Right lobe of liver (tissue), 6 donors: ENCODE measurements at places on chromosomes 2 and 18.

DNA sequence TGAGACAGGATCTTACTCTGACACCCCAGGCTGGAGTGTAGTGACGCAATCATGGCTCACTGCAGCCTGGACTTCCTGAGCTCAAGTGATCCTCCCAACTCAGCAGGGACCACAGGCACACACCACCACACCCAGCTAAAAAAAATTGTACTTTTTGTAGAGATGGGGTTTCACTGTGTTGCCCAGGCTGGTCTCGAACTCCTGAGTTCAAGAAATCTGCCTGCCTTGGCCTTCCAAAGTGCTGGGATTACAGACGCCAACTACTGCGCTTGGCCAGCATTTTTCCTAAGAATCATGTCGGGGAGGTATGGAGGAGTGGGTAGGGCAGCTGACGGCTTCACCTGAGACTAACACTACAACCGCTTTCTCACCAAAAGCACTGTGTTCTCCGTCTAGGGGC, 50.4 kb downstream of the CYP26B1 start:
- H3K27me3 ChIP-seq: no peaks in the 10 kb centered on the region
- DNase-seq: no peak
- H3K4me1 ChIP-seq: no peaks in the 10 kb centered on the region
- no peaks in the 10 kb centered on the region for H3K36me3 ChIP-seq

DNA sequence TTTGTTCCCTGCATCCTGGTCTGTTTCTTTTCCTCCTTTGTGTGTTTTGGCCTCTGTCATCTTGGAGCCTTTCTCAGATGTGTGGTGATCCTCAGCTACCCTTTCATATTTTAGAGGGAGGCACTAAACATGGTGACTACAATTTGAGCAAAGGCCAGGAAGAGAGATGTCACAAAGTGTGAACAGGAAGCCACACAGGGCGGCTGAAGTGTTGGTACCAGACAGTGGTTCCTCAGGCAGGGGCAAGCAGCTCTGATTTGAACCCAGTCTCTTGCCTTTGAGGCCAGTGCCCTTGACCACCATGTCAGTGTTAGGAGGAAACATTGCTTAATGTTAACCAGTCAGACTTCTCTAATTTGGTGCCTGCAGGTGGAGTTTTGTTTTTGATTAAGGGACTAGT, 9.2 kb downstream of the LRRFIP1 start:
- DNase-seq: no peak
- no peak overlapping the region for H3K27ac ChIP-seq

DNA sequence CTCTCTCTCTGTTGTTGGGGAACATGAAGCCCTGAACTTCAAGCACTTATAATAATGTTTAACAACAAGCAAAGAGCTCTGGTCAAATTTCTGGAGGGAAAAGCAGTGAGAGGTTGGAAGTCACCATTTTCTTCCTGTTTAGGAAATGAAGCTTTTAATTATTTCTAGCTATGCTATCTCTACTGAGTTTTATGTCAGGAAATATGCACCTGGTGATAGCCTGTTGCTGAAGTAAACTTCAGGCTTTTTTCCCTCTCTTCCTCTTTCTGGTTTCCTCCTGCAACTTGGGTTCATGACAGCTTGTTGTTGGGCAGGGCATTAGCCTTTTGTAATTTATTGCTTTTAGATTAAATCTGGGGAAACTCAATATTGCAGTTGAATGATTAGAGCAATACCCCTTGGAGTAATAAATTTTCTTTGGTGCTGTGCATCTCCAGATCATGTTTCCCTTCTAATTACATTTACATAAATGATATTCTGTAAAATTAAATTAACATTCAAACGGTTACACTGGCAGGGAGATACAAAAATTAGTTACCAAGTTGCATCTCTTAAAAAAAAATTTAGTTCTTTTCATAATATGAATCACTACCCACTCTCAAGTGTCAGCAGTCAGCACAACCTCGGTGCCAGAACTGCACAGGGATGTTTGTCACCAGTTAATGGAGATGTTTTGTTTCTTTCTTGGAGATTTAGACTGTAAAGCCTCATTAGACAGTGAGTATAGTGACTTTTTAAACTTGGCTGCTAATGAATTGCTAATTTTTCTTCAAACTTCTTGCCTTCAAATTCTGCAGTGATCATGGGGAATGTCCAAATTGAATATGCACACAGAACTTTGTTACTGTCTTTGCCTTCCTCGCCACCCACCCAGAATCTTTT, 466.6 kb upstream of the ETAA1 start:
- DNase-seq: no peak
- no peaks in the 10 kb centered on the region for H3K27me3 ChIP-seq
- no peak overlapping the region for H3K27ac ChIP-seq
- no peak overlapping the region for H3K4me3 ChIP-seq

GRCh38 chr2:2681085-2681484, 350.0 kb upstream of the MYT1L start:
- no peaks in the 10 kb centered on the region for H3K4me1 ChIP-seq
- no peak for DNase-seq
- no peaks in the 10 kb centered on the region for H3K36me3 ChIP-seq
- H3K27me3 ChIP-seq: no peaks in the 10 kb centered on the region
- no peak overlapping the region for H3K27ac ChIP-seq

DNA sequence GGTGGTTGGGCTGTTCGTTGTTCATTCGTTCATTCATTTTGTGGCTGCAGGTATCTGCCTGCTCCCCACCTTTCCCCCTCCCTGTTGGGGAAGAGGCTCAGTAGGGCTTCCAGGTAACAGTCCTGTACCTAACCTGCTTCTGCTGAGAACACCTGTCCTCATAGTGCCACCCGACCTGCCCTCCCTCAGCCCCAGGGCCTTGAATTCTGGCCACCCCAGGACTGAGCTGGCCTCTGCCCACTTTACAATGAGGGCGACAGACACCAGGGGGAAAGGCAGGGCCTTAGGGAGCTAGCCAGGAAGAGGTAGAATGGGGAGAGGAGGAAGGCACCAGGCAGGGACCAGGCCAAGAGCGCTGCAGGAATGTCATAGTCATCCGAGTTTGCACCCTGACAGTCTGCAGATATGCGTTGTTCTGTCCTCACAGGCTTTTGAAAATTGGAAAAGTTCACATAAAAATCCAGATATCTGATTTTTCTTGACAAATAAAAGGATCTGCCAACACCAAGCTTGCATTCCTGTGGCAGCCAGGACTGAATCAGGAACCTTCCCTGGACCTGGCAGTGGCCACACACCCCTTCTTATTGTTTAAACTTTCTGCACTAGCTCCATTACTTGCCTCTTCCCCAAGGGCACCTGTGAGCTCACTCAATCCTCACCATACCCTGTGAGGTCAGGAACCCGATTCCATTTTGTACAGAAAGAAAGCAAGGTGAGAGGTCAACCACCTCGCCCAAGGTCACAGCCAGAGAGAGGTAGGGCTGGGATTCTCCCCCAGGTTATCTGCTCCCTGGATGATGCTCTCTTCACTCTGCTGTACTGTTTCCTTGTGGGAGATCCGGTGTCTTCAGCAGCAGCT, 35.3 kb upstream of the MRPL33 start:
- H3K27ac ChIP-seq: peak overlapping the region; percentile 88
- DNase-seq: no peak
- H3K36me3 ChIP-seq: no peaks in the 10 kb centered on the region
- H3K27me3 ChIP-seq: no peaks in the 10 kb centered on the region
- H3K4me1 ChIP-seq: peaks cover 41% of the 10 kb centered on the region

DNA sequence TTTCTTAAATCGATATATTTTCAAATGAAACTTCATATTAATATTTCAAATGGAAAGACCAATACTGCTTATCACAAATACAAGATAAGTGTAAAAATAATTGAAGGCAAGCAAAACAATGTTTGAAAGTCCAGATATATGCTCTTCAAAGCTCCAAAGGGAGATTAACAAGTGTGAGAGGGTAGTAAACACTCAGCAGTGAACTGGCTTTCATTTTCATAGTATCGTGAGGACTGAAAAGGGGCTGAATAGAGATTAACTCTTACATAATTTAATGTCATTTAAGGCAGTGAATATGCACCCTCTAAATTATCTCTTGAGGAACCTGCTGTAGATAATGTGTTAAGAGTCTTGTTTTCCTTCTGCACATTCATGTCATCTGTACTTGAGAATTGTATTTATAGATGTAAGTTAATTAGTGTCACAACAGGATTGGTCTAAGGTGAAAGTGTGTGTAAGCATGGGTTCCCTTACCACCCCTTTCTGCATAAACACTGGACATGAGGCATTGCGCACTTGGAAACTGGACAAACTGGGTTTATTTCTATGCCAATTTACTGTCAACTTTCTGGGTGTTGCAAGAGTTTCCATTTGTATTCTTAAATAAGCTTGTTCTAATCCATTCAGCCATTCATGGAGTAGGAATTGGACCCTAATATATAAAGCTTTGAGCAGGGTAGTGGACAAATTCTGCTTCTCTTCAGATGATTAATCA, 76.7 kb upstream of the SESTD1 start:
- H3K36me3 ChIP-seq: no peaks in the 10 kb centered on the region
- no peak for DNase-seq

DNA sequence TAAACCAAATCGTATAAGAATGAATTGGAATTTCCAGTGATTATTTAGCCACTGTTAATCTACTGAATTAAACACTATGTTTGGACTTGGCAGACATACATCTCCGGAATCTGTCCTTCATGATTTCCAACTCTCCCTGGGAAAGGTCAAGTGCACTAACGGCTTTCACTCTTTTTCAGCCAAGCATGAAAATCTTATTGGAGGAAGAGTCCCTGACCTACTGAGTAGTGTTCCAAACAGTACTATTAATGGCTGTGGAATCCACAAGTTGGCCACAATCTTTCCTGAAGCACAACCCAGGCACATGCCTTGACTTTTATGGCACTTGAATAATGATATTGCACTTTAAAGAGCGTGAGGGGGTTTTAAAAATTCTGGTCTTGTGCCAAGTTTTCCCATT, 318.9 kb upstream of the RND3 start:
- no peaks in the 10 kb centered on the region for H3K4me1 ChIP-seq
- H3K36me3 ChIP-seq: no peaks in the 10 kb centered on the region
- no peak overlapping the region for H3K27ac ChIP-seq
- DNase-seq: no peak
- H3K27me3 ChIP-seq: no peaks in the 10 kb centered on the region

GRCh38 chr2:167750675-167751074, 496.7 kb downstream of the STK39 start:
- no peaks in the 10 kb centered on the region for H3K4me1 ChIP-seq
- no peak overlapping the region for H3K27ac ChIP-seq
- no peak for DNase-seq
- no peak overlapping the region for H3K4me3 ChIP-seq

- no peak overlapping the region for H3K27ac ChIP-seq
- H3K4me3 ChIP-seq: no peak overlapping the region
- no peaks in the 10 kb centered on the region for H3K27me3 ChIP-seq
- H3K36me3 ChIP-seq: no peaks in the 10 kb centered on the region
Measured at GRCh38 chr2:139165601-139166000, 385.4 kb upstream of the NXPH2 start.

DNA sequence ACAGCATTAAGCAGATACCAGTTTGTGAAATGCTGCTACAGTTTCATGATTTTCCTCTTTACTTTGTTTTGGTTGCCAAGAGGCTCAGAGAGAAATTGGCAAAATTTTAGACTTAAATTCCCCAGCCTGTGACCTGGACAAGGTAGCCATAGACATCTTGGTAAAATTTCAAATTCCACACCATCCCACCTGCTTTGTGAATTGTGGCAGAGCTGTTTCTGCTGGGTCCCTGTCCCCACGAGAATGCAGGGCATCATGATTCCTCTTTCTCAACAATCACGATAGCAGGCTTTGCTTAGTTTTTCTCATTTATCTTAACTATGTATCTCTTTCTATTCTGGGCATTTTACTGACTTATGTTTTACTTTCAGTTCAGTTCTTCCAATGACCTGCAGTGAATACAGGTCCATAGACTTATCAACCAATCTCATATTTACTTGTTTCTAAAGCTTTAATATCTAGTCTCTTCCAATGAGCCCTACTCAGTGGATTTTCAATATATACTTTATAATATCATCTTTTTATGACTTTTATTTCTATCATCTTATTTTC, 351.6 kb downstream of the SOCS6 start:
- no peaks in the 10 kb centered on the region for H3K27me3 ChIP-seq
- H3K36me3 ChIP-seq: no peaks in the 10 kb centered on the region
- no peak overlapping the region for H3K4me3 ChIP-seq
- no peak for DNase-seq
- H3K4me1 ChIP-seq: no peaks in the 10 kb centered on the region

DNA sequence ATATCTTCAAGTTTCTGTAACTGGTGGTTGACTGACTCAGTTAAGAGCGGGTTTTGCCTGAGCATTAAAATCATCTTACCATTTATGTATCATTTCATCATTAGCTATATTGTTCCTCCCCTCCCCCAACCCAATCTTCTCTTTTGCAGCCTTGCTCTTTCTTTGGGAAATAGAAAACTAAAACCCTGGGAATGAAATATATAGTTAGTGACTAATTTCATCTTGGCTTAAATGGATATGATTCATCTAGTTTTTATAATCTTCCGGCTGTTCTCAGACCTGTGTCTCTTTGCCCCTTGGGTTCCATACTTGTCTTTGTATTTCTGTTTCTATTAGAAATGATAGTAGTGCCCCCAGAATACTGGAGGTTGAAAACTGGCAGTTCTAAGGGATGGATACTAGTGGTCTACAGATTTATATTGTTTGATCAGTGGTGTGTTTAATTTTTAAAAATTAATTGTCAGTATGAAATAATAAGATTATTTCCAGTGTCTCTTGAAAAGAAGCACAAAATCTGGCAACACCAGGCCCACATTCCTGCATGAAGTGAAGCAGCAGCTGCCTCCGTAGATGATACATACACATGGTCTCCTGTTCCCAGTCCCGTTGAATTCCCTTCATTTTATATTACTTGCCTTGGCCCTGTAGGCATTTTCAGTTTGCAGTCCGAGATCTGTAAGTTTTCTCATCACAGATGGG, 44.5 kb downstream of the PHLPP1 start:
- H3K4me1 ChIP-seq: no peaks in the 10 kb centered on the region
- no peak for DNase-seq
- no peaks in the 10 kb centered on the region for H3K36me3 ChIP-seq
- no peak overlapping the region for H3K4me3 ChIP-seq
- no peak overlapping the region for H3K27ac ChIP-seq
